GM18507 (cell line): ENCODE measurements at places on chromosomes 3 and 15.

DNA sequence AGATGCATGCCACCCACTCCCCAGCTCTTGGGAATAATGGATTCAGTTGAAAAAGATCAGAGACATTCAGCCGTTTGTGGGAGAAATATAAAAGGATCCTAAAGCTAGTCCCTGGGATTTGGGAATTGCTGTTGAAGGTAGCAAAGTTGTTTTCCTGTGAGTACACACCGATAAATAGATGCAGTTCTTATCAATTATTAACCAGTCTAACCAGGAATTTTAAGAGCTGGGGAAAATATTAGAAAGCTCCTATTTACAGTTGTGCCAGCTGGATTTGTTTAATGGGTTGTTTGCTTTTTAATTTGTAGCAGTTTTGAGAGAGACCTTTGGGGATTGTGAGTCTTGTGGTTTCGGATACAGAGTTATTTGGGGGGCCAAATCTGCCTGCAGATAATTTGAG, 44.2 kb upstream of the SKOR1 start:
- DNase-seq: no peak

GRCh38 chr3:81778678-81779182, 17.3 kb upstream of the GBE1 start:
- no peak for DNase-seq

DNA sequence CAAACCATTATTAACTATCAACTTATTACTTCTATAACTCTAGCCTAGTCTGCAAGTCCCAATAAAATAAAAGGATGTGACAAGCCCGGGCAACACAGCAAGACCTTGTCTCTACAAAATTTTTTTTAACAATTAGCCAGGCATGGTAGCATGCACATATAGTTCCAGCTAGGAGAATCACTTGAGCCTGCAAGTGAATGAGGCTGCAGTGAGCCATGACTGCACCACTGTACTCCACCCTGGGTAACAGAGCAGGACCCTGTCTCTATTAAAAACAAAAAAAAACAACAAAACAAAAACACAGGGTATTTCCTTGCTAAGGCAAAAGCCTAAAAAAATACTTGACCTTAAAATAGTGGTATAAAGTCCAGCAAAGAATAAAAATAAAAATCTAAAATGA, 31.4 kb downstream of the ANKRD28 start:
- no peak for DNase-seq

- no peak for DNase-seq
These were observed 861.9 kb upstream of the SEMA6D start for GRCh38 chr15:46855388-46855787.

- no peak for DNase-seq
These were observed 5.6 kb upstream of the SLC33A1 start for GRCh38 chr3:155859859-155860258.

DNA sequence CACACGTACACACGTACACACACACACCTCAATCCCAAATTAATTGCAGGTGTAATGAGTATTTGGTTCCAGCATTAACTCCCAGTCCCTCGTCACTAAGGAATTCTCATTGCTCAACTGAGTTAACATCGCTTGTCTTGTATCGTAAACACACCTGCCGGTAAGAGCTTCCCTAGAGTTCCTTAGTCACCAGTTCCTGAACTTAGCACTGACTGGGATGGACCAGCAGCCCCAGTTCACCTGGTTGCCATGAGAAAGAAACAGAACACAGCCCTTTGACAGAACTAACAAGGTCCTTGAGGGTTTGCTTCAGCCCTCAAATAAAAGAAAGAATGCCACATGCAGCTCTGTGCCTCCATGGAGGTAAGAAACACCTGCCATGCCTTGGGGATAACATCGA, 66.3 kb upstream of the SLCO3A1 start:
- no peak for DNase-seq

DNA sequence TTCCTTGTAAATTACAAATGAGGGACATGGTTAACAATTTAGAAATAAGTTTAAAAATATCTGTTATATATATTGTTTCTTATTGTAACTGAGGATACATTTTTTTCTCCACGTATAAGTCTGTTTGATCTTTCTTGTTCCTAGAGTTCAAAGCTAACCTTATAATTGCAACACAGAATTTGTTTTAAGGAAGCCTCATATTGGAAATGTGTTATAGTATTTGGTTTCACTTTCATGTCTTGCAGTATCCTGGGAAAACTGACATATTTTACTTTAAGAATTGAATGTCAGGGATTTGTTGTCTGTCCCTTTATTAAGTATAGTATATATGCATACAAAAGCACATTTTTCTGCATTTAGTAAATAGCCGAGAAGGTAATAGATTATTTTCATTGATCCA, 23.5 kb upstream of the NIT2 start:
- no peak for DNase-seq
